A549 (cell line): ENCODE measurements at places on chromosomes 16 and 17.

GRCh38 chr17:37092071-37092470 lies 143.3 kb downstream of the AATF start:
- DNase-seq, result no peak

- peak; percentile 55 for DNase-seq
Observed at GRCh38 chr17:51487947-51488346, 227.6 kb downstream of the UTP18 start.

DNA sequence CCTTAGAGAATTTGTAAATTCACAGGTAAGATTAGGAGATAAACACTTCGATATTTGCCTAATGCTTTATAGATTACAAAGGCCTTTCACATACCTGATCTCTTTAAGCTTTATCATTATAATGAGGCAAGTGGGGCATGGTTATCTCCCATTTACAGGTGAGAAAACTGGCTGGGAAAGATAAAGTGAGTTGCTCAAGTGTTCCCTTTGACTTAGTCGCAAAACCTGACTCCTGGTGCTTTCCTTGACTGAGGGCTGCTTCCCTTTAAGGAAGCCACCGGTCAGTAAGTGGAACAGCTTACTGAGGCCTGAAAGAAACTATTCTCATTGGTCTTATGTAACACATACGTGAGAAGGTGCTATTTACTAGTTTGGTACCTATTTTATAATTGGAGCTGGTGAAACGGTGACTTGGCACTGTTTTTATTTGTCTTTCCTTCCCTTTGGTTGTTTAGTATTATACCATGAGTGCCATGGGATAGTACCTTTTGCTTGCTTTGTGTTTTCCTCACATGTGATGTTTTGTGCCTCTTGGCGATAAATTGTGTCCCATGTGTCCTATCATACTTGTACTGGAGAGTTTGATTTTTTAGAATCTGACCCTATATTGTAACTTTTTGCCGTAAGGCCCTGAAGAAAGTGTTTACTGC lies 57.2 kb downstream of the NUP88 start:
- no peak for DNase-seq

GRCh38 chr16:54174750-54175149 lies 111.8 kb downstream of the IRX3 start:
- DNase-seq, result no peak

DNA sequence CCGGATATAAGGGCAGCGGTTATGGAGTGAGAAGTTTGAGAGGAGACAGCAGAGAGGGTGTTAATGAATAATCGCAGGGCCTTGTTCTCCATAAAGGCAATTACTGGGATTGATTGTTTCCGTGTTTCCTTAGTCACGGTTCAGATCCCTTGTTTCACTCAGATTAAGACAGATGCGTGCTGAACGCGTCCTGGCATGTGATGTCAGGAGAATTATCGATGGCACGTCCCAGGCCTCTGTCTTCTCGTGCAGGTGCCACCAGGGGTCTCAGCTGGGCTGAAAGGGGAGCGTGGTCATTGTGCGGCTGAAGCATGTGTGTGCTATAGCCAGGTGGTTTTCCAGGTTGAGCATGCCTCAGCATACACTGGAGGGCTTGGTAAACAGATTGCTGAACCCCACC lies 142.4 kb upstream of the NOL11 start:
- no peak for DNase-seq

DNA sequence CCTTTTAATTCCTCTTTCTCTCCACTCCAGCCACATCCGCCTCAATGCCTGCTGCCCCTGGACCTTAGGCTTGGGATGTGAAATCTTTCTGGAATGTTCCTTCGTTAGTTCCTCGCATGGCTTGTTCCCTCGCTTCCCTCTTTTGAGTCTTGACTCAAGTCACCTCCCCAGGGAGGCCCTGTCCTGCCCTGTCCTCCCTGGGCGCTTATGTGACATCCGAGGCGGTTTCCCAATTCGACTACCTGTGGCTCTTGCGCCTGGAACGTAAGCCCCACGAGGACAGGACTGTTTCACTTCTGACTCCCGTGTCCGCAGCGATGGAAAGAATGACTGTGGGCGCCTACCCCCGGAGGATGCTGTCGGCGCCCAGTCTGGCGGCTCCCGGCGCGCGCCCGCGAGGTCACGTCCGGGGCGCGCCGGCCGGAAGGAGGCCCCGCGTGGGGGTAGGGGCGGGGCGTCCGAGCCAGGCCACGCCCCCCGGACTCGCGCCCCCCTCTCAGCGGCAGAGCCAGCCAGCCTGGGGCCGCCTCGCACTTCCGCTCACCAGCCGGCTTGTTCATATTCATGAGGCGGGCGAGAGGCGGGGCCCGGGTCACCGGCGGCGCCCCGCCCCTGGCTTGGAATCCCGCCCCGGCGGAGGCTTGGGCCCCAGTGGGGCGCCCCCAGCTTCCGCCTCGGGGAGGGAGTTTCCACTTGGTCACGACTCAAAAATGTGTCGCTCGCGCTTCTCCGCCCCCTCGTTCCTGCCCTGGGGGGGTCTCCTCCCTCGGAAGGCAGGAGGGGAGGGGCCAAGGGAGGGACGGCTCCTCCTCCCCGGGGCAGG lies 8.4 kb upstream of the GLIS2 start:
- peak; percentile 87 for DNase-seq

DNA sequence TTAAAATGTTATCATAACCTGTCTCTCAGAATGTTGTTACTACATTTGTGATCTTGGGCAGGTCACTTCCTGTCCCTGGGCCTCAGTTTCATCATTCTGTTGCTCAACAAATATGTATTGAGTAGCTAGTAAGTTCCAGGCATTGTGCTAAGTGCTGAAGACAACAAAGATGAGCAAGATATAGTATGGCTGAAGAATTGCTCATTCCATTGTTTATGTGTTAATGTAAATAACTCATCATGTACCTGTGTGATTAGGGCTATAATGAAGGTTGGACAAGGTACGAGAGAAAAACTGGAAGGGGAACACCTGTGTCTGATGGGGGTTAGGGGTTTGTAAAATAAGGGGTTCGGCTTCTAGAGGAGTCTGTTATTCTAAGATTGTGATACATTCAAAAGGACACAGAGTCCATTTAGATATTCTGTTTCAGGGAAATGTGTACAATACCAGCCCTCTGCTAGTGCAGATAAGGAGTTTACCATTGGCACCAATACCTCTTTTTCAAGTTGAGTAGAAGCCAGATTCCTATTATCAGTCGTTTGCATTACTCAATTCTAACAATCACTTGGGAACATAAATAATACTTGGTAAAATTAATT lies 20.0 kb downstream of the TUBG1 start:
- no peak for DNase-seq

DNA sequence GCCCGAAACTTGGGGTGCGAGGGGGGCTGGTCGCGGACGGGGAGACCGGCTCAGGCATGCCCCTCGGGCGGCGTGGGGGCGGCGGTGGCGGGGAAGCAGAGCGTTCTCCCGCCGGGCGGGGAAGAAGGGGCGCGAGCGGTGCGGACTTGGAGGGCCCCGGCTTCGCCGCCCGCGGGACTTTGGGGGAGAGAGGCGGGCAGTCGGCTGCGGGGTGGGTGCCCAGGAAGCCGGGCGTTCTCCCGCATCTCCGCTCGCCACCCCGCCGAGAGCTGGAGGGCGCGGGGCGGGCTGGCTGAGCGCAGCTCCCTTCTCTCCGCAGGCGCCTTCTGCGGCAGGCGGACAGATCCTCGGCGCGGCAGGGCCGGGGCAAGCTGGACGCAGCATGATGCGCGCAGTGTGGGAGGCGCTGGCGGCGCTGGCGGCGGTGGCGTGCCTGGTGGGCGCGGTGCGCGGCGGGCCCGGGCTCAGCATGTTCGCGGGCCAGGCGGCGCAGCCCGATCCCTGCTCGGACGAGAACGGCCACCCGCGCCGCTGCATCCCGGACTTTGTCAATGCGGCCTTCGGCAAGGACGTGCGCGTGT lies 772 bp downstream of the NTN1 start:
- no peak for DNase-seq

DNA sequence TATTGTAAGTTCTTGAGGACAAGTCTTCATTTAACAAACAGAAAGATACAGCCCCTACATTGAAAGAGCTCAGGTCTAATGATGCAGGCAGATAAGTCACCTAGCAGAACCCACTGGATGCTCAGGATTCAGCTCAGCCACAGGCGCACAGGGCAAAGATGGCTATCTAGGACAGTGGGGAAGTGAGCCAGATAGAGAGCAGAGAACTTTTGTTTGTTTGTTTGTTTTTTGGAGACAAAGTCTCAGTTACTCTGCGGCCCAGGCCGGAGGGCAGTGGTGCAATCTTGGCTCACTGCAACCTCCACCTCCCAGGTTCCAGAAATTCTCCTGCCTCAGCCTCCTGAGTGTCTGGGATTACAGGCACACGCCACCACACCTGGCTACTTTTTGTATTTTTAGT lies 20.4 kb downstream of the METTL2A start:
- no peak for DNase-seq

DNA sequence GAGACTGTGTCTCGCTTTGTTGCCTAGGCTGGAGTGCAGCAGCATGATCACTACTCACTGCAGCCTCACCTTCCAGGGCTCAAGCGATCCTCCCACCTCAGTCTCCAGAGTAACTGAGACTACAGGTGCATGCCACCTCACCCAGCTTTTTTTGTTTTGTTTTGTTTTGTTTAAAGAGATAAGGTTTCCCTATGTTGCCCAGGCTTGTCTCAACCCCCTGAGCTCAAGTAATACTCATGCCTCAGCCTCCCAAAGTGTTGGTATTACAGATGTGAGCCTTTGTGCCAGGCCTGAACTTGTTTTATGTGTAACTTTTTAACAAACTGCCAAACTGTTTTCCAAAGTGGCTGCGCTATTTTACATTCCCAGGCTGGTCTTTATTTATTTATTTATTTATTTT lies 41.8 kb upstream of the NUDT7 start:
- no peak for DNase-seq

DNA sequence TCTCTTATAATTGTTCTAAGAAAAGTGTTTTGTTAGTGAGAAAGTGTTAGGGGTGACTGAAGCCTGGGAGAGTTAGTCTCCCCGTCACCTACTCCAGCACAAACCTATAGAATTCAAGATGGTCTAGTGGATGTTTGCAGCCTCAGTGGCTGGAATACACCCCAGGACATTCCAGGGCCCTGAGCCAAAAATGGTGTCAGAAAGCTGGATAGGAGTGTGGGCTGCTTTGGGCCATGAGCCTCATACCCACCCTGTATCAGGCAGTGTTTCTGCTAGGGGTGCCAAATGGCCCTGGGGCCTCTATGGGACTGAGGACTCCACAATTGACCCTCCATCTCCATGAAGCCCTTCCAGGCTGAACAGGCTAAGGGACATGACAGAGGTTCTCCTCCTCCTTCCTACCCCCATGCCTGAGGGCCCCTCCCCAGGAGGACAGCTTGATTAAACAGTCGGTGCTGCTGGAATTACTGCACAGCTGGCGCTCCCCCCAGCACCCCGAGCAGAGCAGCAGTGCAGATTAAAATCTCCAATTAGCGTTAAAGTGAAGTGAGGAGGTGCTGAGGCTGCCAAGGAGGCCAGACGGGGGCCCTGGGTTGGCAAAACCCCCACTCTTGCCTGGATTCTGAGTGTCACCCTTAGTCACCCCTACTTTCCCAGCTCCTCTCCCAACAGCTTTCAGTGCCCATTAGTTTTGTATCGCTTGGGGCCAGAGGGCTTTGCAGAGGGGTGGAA lies 59.1 kb downstream of the NEUROD2 start:
- no peak for DNase-seq

DNA sequence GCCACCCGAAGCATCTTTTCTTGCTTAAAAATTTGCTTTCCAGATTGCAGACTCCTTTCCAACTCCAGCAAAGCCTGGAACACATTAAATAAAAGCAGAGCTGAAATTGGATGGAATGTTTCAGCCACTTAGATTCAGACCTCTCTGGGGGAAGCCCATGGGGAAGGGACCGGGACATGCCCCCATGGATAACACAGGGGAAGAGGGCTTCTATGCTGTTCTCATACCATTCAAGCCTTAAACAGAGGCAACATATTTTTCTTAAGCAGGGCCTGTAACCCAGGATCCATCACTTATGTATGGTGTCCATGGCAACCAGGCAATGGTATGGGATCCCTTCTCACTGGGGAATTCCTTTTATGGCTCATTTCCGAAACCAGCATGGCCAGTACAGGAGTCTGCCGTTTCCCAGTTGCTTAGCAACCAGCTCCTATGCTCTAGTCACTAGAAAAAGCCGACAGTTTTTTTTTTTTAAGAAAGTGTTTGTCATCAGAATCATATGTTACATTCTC lies 62.0 kb upstream of the MARCHF10 start:
- peak; percentile 36 for DNase-seq

- DNase-seq, result peak; percentile 81
Observed at GRCh38 chr17:17416400-17417360, 60.1 kb upstream of the MED9 start.

- DNase-seq, result no peak
Observed at GRCh38 chr16:2898831-2899563, 12.7 kb upstream of the FLYWCH1 start.

- DNase-seq, result peak; percentile 82
Observed at GRCh38 chr16:1871974-1872635, at the start of gene MEIOB. MEIOB (minus strand) TSS chr16:1872164; CDS start chr16:1868175, 3,989 bp downstream.

DNA sequence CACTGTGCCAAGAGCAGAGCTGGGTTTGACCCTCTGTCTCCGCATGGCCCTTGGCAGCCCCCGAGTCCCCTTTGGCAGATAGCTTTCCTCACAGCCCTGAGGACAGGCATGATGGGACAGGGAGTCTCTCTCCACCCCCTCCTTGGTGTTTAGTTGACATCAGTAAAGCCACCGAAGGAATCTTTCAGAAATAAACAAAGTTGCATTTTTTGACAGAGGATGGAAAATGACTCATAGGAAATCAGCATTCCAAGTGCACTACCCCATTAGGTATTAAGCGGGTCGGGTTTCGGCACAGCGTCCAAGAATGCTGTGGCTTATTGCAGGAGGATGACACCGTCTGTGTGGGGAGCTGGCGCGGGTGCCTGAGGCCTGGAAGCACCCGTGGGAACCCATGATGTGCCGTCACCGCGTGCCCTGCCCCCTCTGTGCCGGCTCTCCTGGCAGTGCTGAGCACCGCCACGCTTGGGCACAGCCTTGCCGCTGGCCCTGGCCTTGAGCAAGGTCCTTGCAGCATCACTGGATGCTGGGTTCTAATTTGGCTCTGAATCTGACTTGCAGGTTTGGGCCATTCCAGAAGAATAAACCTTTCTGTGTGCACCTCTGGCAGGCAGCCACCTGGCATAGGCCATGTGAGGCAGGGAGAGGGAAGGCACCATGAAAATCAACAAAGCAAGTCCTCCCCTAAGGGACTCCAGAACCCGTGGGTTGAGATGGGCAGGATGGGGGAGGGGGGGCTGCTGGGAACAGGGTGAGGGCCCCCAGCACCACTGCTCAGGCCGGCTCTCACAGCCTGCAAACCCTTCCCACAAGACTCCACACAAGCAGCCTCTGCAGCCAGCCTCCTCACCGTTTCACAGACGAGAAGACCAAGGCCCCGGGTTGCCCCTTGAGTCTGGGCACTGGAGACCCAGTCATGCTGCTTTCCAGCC lies 50.5 kb upstream of the ZNF469 start:
- DNase-seq, result peak; percentile 99

DNA sequence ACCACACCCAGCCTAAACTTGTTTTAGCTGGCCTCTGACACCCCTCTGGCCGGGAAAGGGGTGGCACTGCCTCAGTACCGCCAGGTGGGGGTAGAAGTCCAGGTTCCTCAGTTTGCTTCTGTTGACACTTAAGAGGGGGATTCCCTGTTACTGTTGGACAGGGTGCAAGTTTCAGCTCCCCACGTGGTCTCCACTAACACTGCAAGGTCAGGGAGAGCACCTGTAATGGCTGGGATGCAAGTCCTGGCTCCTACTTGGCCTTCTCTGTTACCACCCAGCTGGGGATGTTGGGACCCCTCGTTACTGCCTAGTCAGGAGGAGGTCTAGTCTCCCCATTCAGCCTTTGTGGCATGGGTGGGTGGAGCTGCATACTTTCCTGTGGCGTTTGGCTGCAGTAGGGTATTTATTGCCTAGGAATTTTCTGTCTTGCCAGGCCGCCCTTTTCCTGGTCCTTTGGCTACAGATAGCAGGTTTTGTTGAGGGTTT lies 10.6 kb upstream of the MFAP4 start:
- DNase-seq, result no peak
